ENCODE measurements at places on chromosomes 7 and 10.

- DNase-seq, result peak; percentile 17
Measured at GRCh38 chr10:30073045-30073766, 13.8 kb upstream of the JCAD start.

DNA sequence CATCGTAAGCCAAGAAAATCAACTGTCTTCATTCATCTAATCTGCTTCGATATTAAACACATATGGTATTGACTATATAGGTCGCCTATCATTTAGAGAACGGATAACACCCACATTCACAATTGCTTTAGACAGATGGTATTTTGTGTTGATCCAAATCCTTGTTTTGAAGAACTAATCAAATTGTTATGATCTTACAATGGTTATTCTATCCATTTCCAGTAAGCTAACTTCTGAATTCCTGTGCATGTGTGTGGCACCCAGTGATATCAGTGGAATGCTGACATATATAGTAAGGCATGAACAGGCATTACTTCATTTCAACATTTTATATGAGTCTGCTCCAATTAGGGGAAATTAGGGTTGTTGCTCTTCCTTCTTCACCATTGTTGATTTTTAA, 98.8 kb downstream of the SEMA3E start:
- DNase-seq, result no peak

GRCh38 chr10:118835682-118836326, 81.0 kb upstream of the CACUL1 start:
- no peak for DNase-seq

- no peak for DNase-seq
Measured at GRCh38 chr10:34154383-34154900, 660.7 kb downstream of the PARD3 start.

DNA sequence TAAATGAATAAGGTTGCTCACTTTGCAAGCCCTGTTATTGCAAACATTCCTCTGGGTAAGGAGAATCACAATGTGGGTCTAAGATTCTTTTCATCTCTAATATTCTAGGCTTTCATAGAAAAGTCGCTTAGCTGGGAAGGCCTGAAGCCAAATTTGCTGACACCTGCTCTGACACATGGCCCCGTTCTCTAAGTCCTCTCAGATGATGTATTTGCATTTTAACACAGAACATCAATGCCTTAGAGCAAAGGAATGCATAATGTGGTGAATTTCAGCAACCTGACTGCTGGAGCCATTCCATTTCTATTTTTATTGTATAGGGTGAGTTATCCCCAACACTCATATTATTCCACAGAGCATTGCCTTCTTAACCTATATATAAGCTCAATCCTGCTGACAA, 682.1 kb upstream of the NRP1 start:
- DNase-seq, result no peak

GRCh38 chr7:24381894-24382505, 98.0 kb downstream of the NPY start:
- DNase-seq, result peak; percentile 4

- DNase-seq, result no peak
Measured at GRCh38 chr7:15938115-15938514, 251.6 kb upstream of the MEOX2 start.

- DNase-seq, result no peak
Measured at GRCh38 chr7:133139350-133139749, 57.5 kb upstream of the CHCHD3 start.

GRCh38 chr7:3150027-3150426, 106.4 kb upstream of the CARD11 start:
- DNase-seq, result no peak

- DNase-seq, result no peak
Measured at GRCh38 chr10:94183666-94184264, 179.0 kb downstream of the NOC3L start.

- no peak for DNase-seq
Measured at GRCh38 chr7:133070562-133070961, 11.3 kb downstream of the CHCHD3 start.

DNA sequence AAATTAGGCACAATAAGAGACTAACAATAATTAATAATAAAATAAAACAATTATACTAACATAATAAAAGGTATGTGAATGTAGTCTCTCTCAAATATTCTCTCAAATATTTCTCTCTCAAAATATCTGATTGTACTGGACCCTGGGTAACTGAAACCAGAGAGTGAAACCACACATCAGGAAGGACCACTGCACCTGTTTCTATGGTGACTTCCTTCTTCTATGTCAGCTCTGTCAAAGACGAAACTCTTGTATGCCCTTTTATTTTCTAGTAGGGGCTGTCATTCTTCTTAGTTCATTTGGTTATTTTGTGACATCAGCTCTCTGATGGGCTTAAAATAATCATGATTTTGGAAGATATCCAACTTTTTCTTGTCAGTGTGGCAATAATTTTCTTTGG, 428.0 kb upstream of the TPK1 start:
- DNase-seq, result no peak

- no peak for DNase-seq
Measured at GRCh38 chr10:117547716-117548668, 5.4 kb downstream of the EMX2 start.

DNA sequence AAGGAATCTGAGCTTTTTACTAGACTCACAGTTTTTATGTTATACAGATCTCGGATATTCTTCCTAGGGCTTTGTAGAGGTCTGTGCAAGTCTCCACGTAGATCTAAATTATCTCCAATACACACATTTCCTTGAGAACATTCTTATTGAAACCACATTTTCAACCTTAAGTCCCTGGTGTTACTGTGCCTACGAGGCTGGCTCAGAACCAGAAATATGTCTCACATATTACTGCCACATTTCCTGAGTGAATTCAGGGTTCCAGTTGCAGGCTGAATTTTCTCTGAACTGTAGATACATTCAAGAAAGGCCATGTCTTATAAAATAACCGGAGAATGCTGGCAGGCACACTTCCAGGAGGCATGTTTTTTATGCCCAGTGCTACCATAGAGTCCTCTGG, 46.5 kb downstream of the INHBA start:
- DNase-seq, result no peak

GRCh38 chr7:121873289-121874194, 581 bp downstream of the PTPRZ1 start:
- DNase-seq, result no peak

DNA sequence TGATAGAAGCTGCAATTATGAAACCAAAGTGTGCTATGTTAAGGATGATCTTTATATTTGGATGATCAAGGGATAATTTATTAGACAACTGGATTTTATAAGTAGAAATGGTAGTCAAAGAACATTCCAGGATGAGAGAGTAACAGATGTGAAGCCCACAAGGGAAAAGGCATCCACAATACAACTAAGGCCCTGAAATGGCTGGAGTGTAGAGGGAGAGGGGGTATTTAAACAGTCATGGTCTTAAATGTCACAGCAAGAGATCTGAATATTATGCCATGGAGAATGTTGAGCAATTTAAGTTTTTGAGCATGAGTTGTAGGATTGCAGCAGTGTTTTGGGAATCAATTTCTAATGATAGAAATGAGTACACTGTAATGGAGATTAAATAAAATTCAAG, 282.3 kb upstream of the DKK1 start:
- no peak for DNase-seq

GRCh38 chr10:130409331-130409730, 273.1 kb downstream of the GLRX3 start:
- no peak for DNase-seq

DNA sequence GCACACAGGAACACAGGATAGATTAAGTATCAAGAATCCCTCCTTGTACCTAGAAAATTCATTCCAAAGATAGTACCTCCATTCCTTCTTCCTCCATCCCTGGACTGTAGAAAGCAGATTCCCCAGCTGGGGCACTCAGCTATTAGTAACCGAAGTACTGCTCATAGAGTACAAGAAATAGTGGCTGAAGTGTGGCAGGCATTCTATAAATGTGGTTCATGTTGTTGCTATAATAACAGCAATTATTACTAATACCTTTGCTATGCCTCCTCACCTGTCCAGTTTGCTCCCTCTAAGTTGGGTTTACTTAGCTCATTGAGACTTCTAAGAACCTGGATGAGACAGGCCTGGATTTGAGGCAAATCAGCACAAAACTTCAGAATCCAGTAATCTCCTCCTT, 453.2 kb downstream of the GRM8 start:
- no peak for DNase-seq

- no peak for DNase-seq
Measured at GRCh38 chr7:24192691-24193090, 91.3 kb upstream of the NPY start.

- no peak for DNase-seq
Measured at GRCh38 chr7:6284461-6285360, 12.3 kb upstream of the CYTH3 start.

DNA sequence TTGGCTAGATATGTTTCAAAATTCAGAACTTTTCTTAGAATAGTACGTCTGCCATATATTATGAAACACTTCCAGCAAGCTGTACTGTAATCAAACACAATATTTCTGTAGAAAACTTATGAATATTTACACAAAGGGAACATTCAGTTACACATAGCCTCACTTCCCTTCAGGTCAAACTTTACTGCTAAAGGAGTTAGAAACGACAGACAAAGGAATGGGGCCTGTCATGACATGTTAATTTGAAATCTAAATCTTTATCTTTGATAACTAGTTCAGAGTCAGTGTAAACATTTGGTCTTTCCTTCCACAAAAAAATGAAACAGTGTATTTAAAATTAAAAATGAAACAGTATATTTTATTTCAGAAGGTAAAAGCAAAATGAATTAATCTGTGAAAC, 1.0 kb upstream of the CROT start:
- DNase-seq, result peak; percentile 12

- DNase-seq, result no peak
Measured at GRCh38 chr10:3271354-3272115, 99.0 kb upstream of the PITRM1 start.

DNA sequence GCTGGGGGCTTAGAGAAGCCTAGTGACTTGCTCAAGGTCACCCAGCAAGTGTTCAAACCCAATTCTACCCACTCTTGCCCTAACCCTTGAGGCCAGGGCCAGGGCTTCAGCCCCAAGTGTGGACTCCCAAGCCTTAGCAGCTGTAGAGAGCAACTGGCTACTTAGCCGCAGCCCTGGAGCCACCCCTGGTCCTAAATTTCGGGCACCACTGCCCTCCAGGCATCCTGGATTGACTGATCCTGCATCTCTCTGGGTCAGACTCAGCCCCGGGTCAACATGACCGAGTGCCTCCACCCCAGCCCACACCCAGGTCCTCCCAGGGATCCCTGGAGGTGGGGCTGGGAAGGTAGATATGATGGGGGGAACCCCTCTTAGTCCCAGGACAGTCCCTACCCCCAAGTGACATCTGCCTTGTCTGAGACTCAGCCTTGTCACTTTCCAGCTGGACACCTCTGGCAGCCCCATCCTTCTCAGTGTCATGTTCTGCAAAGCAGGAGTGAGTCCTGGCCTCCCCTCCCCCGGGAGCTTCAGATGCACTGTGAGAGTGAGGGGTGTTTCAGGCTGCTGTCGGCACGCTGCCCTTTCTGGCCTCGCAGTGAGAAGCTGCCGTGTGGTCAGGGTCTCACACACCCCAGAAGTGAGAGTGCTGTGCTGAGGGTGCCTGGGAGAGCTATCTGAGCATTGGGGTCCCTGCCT, 89.8 kb downstream of the ZMIZ1 start:
- DNase-seq, result no peak

- no peak for DNase-seq
Measured at GRCh38 chr7:100430493-100431285, 1.1 kb downstream of the MEPCE start.

DNA sequence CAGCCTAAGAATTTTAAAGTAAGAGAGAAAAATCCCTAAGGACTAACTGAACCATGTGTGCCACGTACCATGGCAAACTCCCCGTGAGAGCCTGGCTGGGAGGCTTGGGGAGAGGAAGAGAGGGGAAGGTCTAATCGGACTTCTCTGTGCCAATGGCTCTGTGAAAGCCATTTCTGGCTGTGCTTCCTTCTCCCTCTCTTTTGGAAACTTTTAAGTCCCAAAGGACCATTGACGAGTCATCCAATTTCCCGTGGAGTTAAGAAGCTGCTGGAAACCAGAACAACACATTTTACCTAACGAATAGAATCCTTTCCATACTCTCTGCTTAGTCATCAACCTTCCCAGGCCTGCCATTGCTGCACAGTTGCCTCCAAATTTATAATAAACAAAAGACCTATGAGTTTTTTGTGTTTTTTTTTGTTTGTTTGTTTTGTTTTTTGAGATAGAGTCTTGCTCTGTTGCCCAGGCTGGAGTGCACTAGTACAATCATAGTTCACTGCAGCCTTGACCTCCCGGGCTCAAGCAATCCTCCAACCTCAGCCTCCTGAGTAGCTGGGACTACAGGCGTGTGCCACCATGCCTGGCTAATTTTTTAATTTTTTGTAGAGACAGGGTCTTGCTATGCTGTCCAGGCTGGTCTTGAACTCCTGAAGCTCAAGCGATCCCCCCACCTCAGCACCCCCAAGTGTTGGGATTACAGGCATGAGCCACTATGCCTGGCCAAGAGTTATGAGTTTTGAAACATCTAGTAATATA, 13.2 kb downstream of the LAMB1 start:
- no peak for DNase-seq

- peak; percentile 85 for DNase-seq
Measured at GRCh38 chr10:80202934-80203834, 2.2 kb downstream of the ANXA11 start.

DNA sequence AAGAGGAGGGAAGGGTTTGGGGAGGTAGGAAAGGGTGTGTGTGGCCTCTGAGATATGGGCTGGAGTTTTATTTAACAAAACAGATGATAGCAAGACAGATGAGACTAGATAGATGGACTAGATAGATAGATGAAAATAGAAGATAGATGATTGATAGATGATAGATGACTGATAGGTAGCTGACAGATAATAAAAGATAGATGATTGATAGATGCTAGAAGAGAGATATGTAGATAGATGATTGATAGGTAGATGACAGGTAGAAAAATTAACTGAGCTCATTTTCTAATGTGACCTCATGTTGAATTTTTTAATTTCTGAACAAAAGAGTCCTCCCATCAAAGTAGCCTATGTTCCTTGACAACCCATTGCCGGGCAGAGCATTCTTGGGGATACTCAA, 116.6 kb upstream of the SFMBT2 start:
- DNase-seq, result no peak

DNA sequence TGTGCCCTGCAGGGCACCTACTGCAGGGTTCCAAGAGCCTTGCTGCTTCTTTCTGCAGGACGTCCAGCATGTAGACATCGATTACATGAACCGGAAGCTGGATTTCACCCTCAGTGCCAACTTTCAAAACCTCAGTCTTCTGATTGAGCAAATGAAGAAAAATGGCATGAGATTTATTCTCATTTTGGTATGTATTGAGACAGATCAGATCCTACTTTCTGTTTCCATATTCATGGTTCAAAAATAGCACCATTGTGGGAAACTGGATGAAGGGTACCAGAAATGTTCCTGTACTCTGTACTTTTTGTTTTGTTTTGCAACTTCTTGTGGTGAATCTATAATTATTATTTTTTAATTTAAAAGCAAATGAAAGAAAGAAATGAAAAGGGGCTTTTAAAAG, 64.1 kb downstream of the MGAM2 start:
- peak; percentile 71 for DNase-seq

- DNase-seq, result no peak
Measured at GRCh38 chr10:93454736-93455135, 27.4 kb downstream of the MYOF start.

DNA sequence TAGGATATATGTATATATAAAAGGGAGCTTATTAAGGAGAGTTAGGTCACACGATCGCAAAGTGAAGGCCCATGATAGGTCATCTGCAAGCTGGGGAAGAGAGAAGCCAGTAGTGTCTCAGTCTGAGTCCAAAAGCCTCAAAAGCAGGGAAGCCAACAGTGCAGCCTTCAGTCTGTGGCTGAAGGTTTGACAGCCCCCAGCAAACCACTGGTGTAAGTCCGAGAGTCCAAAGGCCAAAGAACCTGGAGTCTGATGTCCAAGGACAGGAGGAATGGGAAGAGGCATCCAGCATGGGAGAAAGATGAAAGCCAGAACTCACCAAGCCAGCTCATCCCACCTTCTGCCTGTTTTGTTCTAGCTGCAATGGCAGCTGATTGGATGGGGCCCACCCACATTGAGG, 88.9 kb upstream of the TBX20 start:
- DNase-seq, result no peak
